ENCODE measurements at places on chromosomes 3 and 15.

DNA sequence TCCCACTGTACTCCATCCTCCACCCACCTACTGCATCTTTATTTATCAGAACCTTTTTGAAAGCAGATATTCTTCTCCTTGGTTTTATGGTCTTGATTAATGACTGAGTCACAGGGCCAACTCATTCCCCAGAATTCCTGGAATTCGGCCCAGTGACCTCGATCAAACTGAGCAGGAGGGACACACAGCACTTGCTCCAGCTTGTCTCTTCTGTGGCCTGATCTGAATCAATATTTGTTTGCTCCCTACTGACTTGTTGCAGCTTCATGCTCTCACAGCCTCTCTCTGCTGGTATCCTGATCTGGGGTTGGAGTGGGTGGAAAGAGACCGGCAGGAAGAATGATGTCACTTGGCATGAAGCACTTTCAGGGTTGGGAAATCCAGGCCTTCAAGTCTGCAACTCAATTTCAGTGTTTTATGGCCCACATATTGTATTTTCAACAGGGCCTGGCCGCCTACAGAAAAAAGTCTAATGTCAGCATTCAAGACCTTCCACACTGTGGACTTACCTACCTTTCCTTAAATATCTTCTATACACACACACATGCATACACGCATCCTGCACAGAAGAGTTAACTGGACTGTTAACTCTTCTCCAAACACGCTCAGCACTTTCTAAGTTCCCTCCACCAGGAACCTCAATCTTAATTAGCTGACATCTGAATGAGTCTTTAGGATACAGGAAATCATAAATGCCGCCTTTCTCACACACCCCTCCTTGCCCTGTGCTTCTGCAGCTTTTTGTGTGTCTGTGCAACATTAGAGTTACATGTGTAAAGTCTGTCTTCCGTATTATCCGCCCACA lies 4.6 kb downstream of the ANXA2 start:
- DNase-seq, result no peak

DNA sequence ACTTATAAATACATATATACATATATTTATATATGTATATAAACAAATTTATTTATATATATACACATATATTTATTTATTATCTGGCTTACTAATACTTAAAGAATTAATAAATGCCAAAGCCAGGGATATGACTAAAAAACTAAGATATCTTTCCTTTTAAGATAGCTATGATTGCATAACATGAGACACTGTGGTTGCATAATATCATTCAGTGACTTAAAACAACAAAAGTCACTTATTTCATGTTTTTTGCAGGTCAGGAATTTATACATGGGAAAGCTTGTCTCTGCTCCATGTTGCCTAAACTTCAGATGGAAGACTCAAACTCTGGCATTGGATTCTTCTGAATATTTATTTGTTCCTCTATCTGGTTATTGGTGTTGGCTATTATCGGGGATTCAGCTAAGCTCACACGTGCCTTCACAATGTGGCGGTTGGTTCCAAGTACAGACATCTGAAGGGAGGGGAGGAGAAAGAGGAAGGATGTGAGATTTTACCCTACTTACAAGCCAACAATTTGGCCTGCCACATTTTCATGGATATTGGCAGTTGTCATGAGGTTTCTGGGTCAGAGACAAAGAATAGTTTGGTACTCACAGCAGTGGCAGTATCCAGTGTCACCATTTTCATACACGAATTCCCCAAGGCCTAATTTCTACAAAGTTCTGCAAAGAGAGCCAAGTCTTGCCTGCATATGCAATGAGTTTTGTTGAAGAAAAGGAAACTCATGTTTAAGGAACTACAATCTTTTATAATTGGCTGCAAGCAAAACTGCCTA lies 381.6 kb downstream of the EPHA3 start:
- DNase-seq, result no peak

GRCh38 chr3:141306922-141307321 lies 61.4 kb upstream of the ZBTB38 start:
- DNase-seq, result no peak

DNA sequence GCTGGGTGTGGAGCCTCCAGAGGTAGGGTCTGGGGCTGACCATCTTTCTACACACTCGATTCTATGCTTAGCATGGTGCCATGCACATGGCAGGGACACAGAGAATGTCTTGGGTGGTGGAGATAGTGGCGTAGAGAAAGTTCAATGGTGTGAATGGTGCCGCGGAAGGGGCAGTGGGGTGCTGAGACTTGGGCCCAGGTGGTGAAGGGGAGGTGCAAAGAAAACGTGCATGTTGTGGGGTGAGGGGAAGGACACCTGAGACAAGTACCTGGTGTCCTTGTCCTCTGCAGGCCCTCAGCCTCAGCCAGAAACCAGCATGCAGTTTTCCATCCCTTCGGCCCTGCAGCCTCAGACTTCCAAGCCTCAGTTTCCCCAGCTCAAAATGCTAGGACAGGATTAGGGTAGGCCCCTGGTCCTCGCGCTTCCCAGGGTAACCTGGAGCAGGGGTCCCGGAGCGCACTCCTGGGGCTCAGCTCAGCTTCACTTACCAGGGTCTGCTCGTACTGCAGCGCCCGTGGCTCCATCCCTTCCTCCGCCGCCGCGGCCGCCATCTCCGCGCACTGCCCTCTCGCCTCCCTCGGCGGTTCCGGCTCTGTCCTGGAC lies 375 bp downstream of the CLCN2 start:
- DNase-seq, result no peak

GRCh38 chr3:151265166-151265565 lies 13.2 kb downstream of the P2RY14 start:
- no peak for DNase-seq

- no peak for DNase-seq
These were observed 6.6 kb downstream of the HTR3C start for GRCh38 chr3:184059424-184059823.

GRCh38 chr15:67253549-67254237 lies 768 bp downstream of the AAGAB start:
- DNase-seq, result no peak

GRCh38 chr15:58235961-58236360 lies 97.8 kb downstream of the AQP9 start:
- no peak for DNase-seq

- DNase-seq, result no peak
These were observed 479.4 kb downstream of the NTRK3 start for GRCh38 chr15:87777054-87777561.

DNA sequence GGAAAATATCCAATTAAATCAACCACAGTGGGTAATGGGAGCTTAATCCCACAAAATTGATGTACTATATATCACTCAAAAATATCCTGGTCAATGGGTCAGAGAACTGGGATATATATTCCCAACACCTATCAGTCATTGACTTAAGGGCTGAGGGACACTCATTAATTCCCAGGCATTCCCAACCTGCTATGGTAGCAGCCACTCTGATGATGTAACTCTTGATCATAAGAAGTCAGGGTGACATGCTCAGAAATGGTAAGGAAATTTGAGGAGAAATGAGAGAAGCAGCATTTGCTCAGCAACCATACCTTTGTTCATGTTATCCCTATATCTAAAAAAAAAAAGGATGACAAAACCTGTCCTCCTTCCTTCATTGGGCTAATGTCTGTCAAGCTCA lies 3.1 kb upstream of the PLOD2 start:
- no peak for DNase-seq

- no peak for DNase-seq
These were observed 74.9 kb downstream of the PIK3R4 start for GRCh38 chr3:130671545-130672312.

GRCh38 chr15:25671132-25671531 lies 192.0 kb downstream of the ATP10A start:
- no peak for DNase-seq

- no peak for DNase-seq
These were observed 702 bp downstream of the ARHGEF3 start for GRCh38 chr3:56800832-56801661.

DNA sequence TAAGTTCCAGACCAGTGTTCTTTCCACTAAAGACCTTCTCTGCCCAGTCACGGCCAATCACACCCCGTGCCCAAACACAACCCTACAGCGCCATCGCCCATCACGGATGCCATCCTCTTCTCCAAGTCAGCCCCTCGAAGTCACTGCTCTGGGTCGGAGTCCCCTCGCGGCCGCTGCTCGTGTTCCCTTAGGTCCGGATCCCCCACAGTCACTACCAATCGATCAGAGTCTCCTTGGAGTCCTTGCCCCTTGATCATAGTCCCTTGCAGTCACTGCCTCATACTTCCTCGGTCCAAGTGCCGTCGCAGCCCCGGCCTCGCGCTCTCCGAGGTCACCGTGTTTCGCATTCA lies 461 bp downstream of the PCYT1A start:
- no peak for DNase-seq
